ENCODE measurements at places on chromosomes 2 and 18.

- DNase-seq: no peak
These were observed 51.0 kb downstream of the SETBP1 start for GRCh38 chr18:44731530-44732237.

GRCh38 chr2:48295421-48295820, 234.5 kb upstream of the STON1 start:
- no peak for DNase-seq

GRCh38 chr2:15287447-15288184, 273.5 kb downstream of the NBAS start:
- DNase-seq: no peak

- no peak for DNase-seq
These were observed 28.4 kb downstream of the NGEF start for GRCh38 chr2:232984451-232985207.

GRCh38 chr2:105396254-105397024, 2.4 kb downstream of the FHL2 start:
- peak; percentile 51 for DNase-seq

DNA sequence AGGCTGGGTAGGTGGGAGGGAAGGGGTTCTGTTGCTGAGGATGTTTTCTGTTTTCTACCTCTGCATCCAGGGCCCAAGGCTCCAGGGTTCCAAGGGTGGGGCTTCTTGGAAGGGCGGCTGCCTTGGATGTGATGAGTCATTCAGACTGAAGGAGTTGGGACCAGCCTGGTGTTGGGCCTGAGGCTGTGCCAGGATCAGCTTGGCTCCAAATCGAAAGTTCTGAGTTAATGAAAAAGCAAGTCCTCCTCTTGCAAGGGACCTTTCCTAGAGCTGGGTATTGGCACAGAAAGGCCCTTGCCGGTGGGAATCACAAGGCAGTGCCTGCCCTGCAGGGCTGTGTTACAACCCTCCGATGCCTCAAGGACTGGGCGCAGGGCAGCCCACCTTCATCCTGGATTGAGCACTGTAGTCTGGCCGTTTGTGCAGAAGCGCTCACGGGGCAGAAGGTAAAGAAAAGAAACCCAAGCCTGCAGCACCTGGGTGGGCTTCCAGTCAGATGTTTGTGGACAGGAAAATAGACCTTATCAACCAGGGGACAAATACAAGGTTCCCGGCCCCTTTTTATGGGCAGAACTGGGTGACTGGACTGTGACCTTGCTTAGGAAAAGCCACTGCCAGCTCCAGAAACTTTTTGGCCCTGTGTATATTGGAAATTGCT, 52.5 kb upstream of the MCFD2 start:
- DNase-seq: peak; percentile 80

GRCh38 chr2:45121236-45121927, 112.1 kb upstream of the SIX2 start:
- DNase-seq: no peak

GRCh38 chr2:141611981-141612380, 518.8 kb downstream of the LRP1B start:
- DNase-seq: no peak

DNA sequence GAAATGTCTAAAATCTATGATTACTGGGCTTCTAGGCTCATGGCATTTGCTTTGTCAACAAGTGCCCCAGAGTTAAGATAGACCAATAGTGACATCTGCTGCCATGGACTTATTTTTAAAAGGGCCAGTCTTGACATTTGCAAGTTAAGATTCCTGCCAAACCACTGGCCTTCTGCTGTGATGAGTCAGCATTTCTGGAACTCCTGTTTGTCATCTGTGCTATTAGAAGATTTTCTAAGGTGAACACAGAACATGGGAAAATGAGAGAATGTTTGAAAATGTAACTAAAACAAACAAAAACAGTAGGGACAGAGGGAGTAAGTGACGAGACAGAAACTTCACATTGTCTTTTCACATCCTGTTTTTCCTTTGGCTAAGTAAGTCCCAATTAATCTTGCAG, 93.7 kb upstream of the WDR75 start:
- DNase-seq: no peak

GRCh38 chr2:67712484-67712883, 315.4 kb downstream of the ETAA1 start:
- no peak for DNase-seq

GRCh38 chr2:69937968-69938367, 23.1 kb downstream of the MXD1 start:
- DNase-seq: no peak

DNA sequence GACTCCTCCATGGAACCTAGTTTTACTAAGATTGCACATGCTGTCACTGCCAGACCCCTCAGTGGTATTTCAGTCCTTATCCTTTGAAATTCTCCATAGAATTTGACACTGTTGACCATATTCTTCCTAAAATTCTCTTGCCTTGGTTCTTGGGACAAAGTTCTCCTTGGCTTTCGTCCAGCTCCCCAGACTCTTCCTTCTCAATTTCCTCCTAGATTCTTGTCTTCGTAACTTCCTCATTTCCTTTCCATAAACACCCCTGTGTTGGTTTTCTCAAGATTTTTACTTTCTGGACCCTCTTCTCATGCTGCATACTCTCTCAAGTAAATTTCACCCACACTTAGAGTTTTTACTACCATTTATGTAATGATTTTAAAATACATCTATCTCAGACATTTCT, 96.6 kb upstream of the TWSG1 start:
- DNase-seq: no peak

DNA sequence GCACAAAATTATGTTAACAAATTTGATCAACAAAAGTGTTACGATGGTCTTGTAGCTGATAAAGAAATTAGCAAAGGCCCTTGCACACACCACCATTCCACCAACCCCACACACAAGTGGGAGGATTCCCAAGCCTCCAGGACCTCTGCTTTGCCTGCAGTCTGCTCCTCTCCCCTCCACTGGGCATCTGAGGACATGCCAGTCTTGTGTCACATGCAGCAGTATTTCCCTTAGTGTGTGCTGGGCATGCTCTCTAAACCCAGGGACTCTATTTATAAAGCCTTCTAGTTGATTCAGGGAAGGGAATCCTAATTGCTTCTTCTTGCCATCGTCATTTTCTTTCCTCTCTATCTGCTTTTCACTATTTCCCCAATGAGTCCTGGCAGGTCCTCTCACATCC, 53.3 kb downstream of the KCTD18 start:
- no peak for DNase-seq

DNA sequence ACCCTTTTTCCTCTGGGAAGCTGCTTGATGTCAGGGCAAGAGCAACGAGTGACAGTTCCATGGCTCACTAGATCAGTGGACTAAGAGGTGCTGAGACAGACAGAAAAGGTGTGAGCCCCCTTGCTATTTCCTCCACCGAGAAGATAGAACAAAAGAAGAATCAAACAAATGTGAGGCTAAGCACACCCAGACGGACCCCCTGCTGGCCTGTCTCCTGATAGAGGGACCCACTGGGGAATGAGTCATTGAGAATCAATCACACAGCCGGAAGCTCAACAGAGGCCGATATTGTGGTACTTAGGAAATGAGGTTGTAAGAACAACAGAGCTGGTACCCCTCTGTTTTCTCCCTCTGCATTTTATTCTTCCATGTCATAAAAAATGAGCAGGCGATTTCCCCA, 89.8 kb upstream of the TEX51 start:
- DNase-seq: no peak

DNA sequence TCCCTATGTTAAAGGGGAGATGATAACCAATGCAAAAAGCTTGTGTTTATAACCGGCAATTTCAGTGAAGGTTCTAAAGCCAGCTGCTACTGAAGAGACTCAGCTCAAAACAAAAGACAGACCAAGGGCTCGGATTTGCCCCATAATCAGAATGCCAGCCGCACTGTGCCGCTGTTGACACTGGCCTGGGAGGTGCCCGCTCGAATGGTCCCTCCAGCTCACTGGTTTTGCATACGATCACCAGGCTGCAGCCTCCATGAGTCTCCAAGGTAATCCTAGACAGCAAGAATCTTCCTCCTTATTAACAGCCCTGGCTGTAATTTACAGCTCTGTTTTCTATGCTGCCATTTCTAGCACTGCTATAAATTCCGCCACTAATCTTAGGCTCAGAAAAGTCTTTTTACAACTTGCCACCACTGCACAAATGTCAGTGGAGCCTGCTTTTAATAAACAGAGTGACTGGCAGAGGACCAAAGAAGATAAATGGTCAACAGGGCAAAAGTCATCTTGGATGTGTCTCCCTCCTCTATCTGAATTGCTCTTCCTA, 155.7 kb upstream of the SH3BP4 start:
- no peak for DNase-seq

DNA sequence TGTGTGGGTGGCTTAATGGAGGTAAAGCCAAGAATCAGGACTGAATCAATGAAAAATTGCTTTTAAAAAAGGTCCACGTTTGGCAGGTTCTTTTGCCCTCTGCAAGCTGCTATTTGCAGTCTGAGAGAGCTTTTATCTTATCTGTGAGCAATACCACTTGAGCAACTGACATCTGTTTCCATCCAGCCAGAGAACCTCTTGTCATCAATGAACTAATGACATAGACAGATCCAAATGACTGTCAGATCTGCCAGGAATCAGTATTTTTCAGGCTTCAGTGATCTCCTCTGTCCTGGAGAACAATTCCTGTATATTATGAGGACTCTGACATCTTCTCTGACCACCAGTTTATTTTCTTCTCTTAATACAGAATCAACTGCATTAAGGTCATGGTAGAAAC, 608.1 kb downstream of the LRP1B start:
- DNase-seq: no peak

GRCh38 chr18:57054891-57055290, 92.0 kb upstream of the BOD1L2 start:
- no peak for DNase-seq

DNA sequence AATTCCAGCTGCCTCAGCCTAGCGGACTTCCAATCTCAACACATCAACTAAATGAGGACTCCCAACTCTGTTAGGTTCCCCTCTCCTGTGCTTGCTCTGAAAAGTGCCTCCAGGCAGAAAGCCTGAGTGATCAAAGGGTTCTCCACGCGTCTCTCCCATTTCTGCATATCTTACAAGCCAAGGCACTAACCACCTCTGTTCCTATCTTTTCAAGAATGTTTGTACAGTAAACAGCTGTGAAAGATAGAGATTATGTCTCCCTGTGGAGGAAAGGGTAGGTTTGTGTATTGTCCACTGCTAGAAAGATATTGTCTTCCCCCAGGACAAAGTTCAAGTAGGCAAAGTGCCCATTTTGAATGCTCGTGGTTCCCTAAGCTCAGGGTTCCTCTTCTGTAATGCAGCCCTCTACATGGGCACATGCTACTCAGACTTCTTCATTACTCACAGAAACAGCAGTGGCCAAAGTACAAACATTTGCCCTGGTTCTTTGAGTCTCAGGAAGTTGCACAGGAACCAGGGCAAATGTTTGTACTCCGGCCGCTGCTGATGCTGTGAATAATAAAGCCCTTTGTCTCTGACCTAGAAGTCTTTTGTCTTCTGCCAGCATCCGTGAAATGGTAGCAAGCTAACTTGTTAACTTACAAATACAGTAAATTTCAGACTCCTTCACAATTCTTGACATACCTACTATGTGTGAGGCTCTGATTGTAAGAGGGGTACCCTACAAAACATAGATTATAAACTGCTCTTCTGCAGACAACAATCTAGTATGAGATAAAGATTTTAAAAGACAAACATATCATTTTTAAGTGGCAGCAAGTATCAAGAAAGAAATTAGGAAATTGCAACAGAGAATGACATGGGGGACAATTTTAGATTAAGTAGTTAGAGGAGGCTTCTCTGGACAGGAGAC, 44.5 kb downstream of the PKDCC start:
- no peak for DNase-seq

GRCh38 chr2:18845854-18846445, 256.6 kb upstream of the NT5C1B start:
- DNase-seq: no peak

- DNase-seq: no peak
These were observed 41.6 kb downstream of the ZBTB14 start for GRCh38 chr18:5253910-5254309.

DNA sequence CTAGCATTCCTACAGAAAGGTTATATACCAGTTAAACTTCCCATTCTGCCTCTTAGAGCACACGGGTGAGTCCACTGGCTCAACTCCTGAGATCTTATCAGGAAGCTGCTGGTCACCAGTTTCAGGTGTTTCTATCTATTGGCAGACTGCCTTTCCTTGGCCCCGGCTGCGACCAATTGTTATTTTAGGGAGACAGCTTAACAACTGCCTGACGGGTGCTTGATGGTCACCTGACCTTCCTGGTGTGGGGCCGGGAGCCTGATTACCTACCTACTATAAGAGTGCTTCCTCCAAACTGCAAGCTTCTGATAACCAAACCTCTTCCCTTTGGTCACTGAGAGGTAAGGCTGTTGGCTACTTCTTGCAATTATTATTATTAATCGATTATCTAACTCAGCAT, 122.1 kb upstream of the XIRP2 start:
- DNase-seq: no peak

GRCh38 chr2:879540-879939, 71.1 kb upstream of the SNTG2 start:
- DNase-seq: no peak

DNA sequence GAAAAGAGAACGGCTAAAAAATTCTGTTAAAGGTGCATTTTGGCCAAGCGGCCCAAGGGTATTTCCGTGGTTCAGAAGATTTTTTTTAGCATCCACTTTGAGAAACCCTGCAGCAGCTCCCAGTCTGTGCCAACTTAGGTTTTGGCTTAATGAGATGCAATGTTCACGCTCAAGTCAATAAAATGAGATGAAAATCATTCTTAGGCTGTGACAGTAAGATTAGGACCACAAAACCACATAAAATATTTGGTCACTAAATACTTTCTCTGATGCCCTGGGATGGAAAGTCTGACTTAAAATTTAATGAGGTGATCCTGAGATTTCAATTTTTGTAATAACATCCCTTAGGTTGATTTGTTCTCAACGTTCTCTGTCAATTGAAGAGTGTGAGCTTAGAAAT, 74.2 kb upstream of the FHL2 start:
- no peak for DNase-seq

- DNase-seq: no peak
These were observed 412.3 kb upstream of the ETAA1 start for GRCh38 chr2:66984864-66985263.

DNA sequence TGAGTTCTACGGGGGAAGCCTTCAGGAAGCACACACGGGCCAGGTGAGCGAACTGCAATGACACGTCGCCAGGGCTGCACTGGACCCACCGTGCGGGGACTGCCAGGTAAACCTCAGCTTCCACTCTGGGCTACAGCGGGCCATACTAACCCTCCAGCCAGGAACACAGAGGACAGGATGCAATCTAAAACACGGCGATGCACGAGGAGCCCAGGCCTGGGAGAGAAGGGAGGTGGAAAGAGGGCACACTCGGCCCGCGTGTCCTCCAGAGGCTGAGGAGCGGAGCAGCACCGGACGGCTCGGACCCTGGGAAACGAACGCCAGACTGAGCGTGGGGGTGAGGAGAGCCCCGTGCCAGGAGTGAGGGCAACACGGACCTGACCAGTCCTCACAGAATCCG, 69.3 kb downstream of the HDAC4 start:
- DNase-seq: no peak

DNA sequence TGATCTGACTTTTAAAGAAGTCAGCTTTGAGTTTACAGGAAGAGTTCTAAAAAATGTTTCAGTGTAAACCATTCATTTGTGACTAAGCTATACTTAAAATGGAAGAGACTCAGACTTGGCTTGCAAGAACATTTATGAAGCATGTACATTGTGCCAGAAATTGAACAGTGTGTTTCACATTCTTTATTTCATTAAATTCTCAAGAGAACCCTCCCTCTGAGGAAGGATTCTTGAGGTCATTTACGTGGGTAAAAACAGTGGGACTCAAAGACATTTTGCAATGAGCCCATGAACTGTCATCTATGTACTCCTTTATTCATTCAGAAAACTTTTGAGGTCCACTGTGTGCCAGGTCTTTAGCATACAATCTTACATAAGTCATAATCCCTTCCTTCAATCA, 143.6 kb upstream of the ZNF521 start:
- DNase-seq: no peak

- no peak for DNase-seq
These were observed 15.4 kb upstream of the IGFBP5 start for GRCh38 chr2:216710551-216711301.
